ENCODE measurements at places on chromosomes 2 and 18.

- DNase-seq = no peak
Observed at GRCh38 chr18:77004555-77005380, 127.8 kb downstream of the MBP start.

DNA sequence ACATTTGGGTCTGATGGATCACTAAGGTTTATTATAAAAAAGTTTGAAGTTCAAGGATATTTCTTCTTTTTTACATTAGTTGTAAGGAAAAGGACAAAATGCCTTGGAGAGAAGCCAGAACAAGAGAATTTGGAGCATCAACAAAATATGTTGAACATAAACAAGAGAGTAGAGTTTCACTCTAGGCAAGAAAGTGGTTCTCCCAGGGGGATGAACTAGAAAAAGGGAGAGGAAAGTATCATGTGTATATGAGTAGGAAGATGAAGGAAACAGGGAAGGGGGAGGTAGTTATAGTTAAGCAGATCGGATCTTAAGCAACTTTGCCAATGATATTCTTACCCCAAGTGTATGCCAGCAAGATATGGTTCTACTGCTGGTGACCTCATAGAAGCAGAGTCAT is 63.8 kb upstream of the GALNT3 start:
- DNase-seq = no peak

GRCh38 chr2:13585732-13586131 is 869.0 kb downstream of the TRIB2 start:
- DNase-seq = no peak

GRCh38 chr2:3827673-3828575 is 124.5 kb downstream of the DCDC2C start:
- no peak for DNase-seq

GRCh38 chr18:61606068-61606660 is 272.9 kb downstream of the CDH20 start:
- DNase-seq = no peak

DNA sequence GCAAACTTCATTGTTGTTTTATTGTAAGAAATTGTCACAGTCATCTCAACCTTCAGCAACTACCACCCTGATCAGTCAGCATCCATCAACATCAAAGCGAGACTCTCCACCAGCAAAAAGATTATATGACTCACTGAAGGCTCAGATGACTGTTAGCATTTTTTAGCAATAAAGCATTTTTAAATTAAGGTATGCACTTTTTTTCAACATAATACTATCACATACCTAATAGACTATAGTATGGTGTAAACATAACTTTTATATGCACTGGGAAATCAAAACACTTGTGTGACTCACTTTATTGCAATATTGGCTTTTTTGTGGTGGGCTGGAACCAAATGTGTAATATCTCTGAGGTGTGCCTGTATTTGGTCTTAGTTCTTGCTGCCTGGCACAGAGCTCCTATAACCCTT is 15.6 kb downstream of the SCN1A start:
- no peak for DNase-seq

DNA sequence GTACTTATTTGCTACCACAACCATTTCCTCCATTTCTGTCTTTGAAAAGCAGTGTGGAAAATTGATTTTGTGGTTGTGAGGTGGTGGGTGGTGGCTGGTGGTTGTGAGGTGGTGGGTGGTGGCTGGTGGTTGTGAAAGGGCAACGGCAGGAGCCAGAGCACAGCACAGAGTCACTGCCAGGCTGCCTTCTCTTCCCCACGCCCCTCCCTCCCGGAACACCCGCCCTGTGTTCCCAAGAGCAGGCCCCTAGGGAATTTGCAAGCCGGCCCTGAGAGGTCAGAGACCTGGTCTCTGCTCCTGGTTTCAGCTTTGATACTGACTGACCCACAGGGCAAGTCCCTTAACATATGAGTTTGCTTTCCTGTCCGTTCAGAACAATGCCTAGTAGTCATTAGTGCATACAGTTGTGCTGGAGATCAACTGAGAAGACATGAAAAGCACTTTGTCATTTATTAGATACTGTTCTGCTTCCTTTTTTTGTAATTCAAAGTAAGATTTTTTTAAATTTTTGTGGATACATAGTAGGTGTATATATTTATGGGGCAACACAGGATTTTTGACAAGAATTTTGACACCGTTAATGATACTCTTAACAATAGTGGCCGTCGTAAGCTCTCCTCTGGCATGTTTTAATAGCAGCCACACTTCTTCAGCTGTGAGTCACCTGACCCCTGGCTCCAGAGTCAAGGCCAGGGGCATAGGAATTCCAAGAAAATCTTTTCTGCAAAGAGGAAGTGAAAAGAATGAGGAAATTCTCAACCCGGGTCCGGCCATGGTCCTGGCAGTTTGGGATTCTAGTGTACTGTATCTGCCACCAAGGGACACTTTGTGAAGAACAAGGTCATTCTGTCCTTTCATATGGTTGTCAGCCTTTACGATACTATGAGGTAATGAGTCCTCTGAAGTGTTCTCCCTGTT is 53.2 kb downstream of the ITGA6 start:
- DNase-seq = no peak

GRCh38 chr2:203453858-203454451 is 81.1 kb downstream of the RAPH1 start:
- DNase-seq = no peak

GRCh38 chr18:47510831-47511230 is 259.4 kb upstream of the SKOR2 start:
- no peak for DNase-seq

DNA sequence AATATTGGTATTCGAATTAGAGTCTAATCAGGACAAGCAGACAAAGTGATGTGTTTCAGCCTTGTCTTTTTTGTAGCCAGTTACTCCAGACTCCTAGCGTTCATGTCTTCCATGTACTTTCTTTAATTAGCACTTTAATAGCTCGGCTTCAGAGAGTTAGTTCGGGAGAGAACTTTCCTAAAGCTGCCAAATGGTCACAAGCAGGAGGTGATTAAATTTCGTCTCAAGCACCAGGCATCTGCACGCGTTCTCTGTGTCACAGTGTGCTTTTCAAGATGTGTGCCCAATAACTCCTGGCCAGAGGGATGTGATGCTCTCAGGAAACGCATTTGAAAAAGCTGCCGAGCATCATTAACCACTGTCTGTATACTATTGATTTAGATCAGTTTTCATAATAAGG is 790.8 kb downstream of the SOCS6 start:
- DNase-seq = no peak

DNA sequence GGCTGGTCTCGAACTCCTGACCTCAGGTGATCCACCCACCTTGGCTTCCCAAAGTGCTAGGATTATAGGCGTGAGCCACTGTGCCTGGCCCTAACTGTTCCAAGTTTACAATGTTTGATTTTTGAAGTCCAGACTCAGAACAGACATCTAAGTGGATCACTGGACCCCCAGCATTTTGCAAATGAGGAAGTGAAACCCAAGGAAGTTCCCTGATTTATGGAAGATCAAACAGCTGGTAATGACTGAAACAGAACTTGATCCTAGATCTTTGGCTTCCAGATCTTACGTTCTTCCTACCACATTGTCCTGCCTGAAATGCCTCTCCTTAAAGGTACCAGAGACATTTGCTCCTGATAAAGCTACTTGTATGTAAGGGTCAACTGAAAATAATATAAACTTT is 58.3 kb upstream of the NCOA1 start:
- DNase-seq = no peak

All from stimulated activated naive CD4-positive, alpha-beta T cell treated with Interleukin-2 at 50 U/mL for 16 hours (primary cell).